Upper lobe of right lung (tissue), 1 donor: ENCODE measurements at places on chromosomes 3 and 15. TPM values are rescaled to one million over a fixed set of nuclear protein-coding genes. Genes with fewer than 3 reads are reported as not detected.

- DNase-seq, result no peak
Measured at GRCh38 chr15:49720261-49720660, 99.4 kb downstream of the DTWD1 start.

DNA sequence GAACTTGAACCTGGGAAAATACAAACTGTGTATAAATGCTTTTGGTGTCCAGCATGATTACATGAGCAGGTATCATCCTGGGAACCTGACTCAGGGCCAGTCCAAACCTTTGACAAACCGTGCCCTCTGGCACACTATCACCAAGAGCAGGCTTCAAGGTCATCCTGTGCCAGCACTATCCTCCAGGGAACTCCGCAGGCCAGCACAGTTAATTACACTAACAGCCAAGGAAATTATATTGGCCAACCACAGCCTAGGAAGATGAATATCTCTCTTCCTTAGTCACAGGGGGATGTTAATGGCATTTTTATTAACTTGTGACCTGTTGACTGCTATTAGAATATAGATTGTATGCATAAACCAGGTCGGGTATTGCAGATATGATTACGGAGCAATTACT lies 262.0 kb downstream of the TUSC7 start:
- no peak for DNase-seq

- DNase-seq, result peak; percentile 43
Measured at GRCh38 chr3:53074761-53075742, 29.2 kb upstream of the SFMBT1 start.

DNA sequence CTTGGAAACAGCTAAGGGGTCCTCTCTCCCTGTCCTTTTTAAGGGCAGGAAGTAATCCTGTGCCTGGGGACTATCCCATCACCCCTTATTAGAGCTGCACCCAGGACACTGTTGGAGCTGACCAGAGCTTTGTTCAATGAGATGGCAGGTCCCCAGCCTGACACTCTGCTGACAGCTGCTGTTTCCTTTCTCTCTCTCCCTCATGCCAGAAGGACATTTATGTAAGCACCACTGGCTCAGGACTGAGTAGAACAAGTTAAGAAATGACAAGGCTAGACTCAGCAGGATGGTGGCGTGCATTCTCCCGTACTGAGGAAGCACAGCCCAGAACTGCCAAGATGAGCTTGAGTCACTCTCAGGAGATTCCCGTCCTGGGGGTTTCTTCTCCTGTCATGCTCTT lies 17.3 kb downstream of the GJD2 start:
- no peak for DNase-seq

DNA sequence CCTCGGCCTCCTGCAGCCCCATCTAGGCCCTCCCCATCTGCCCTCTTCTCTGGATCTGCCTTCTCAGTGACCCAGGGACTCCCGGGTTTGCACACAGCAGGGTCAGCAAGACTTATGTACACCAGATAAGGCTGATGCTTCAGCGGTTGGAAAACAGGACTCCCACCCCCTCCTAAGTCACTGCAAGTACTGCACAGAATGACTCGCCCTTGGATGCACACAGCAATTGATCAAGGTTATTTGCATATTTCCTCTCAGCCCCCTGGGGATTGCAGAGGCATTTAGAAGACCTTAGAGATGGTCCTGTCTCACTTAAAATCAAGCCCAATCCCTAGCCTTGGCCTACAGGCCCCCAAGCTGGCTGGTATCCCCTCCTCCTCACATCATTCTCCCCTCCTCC lies 8.9 kb downstream of the ACAN start:
- DNase-seq, result no peak

DNA sequence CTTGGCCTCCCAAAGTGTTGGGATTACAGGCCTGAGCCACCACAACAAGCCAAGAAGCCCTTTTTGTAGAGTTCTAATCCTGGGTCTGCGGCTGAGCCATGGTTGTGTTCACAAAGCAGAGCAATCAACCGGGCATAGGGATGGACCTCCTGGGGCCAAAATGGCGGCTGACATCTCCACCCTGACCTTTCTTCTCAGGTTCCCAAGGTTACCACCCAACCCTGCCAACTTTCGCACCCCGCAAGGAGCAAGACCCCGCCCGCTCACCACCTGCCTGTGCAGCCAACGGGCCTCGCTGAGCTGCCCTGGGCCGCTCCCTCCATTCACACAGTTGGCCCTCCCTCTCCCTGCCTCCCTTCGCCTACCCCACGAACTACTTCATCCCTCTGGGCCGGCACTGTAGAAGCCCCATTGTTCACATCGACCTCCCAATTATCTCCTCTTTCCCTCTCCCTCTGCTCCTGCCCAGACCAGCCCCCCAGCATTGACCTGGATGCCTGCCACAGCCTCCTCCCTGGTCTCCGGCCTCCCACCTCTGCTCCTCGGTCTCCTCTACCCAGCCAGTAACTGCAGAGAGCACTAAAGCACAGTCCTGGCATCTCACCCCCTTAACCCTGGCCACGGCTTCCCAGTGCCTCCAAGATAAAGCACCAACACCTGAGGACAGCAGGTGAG lies 62.0 kb upstream of the TFRC start:
- DNase-seq, result no peak

GRCh38 chr15:90106522-90107117 lies 4.4 kb upstream of the IDH2 start:
- no peak for DNase-seq

- DNase-seq, result no peak
Measured at GRCh38 chr3:174430986-174431385, 428.1 kb upstream of the NAALADL2 start.

- no peak for DNase-seq
Measured at GRCh38 chr15:73782344-73782959, 29.3 kb upstream of the INSYN1 start.

GRCh38 chr3:123766193-123767008 lies 117.7 kb downstream of the MYLK start:
- no peak for DNase-seq

DNA sequence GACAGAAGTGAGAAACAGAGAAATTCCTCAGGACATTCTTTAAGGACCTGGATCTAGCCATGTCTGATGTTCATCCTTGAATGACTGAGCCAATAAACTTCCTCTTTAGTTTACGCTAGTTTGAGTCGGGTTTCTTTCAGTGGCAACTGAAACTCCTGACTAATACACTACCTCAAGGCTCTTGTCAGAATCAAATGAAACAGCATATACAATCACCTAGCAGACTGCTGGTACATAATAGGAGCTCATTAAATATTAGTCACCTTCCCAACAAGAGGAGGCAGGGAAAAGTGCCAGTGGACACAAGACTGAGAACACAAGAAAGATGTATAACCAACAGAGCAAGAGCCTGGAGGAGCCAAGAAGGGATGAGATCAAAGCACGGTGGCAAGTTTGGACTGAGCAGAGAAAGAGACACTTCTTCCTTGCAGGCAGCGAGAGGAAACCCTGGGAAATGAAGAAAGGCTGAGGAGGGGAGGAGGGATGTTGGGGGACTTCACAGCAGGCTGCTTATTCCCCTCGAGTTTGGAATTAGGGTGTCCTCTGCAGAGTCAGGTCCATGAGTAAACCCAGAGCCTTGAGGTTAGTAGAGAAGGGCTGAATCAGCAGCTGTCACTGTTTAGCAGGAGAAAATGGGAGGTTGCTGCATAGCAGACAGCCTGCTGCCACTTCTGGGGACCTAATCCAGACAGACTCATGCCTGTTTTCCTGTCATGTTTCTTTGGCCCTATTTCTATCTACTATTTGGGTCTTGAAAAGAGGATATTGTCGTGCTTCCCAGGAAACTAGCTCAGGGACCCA lies 73.3 kb downstream of the MRPL46 start:
- DNase-seq, result no peak

- no peak for DNase-seq
Measured at GRCh38 chr3:169110633-169111032, 552.9 kb downstream of the MECOM start.

DNA sequence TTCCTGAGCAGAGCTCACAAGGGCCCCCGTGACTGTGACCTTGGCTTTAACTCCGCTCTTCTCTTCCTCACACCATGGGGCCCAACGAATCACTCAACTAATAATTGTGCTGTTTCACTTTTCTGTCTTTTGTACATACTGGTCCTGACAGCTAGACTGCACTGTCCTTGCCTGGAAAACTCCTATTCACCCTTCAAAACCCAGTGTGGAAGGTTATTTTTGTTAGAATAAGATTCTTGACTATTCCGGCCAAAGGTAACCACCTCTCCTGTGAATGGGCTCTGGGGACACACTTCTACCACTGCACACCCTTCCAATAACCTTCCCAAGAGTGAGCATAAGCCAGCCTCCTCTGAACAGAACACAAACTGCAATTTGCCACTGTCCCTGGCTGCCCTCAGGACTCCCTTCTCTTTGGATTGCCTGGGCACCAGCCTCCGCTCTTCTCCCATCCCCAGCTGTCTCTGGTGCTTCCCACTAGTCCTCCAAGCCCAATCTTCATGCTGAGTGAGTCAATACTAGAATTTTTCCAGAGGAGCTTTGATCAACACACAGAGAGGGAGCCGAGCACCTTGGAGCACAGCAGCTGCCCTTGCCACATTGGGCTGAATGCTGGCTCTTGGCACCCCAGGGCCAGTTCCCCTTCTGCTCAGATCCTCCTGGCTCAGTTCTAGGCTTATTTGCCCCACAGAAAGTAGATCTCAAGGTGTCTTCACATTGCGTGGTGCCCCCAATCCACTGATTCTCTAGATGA lies 2.1 kb downstream of the SCN5A start:
- DNase-seq, result no peak

The KCNAB1 gene
- 3.2 TPM for total RNA-seq

The MNS1 gene
- 0.58 TPM for total RNA-seq

The PYGO1 gene
- 11.1 TPM for total RNA-seq
